ENCODE measurements at places on chromosomes 4 and X.

- no peak for DNase-seq
Measured at GRCh38 chrX:68511255-68511654, 12.4 kb downstream of the YIPF6 start.

GRCh38 chrX:23904096-23904495, 3.6 kb downstream of the APOO start:
- DNase-seq: no peak

- DNase-seq: no peak
Measured at GRCh38 chrX:32877592-32877991, 333.8 kb downstream of the DMD start.

GRCh38 chr4:48189731-48190130, 55.7 kb upstream of the TXK start:
- DNase-seq: no peak

DNA sequence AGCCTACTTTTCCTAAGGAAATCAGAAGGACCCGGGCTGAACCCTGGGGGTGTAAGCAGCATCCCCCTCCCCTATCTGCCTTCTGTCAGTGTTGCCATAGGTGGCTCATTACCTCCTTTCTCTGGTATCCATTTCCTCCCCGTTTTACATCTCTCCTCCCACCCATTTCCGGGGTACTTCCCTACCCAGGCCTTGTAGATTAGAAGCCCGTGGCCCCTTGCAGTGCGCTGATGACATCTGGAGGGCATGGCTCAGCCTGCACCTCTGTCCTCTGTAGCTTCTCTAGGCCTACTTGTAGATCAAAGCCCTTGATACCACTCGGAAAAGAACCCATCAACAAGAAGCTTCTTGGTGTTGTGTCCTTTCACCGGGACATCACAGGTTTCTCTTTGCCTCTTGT, 71.8 kb downstream of the NBDY start:
- DNase-seq: no peak

DNA sequence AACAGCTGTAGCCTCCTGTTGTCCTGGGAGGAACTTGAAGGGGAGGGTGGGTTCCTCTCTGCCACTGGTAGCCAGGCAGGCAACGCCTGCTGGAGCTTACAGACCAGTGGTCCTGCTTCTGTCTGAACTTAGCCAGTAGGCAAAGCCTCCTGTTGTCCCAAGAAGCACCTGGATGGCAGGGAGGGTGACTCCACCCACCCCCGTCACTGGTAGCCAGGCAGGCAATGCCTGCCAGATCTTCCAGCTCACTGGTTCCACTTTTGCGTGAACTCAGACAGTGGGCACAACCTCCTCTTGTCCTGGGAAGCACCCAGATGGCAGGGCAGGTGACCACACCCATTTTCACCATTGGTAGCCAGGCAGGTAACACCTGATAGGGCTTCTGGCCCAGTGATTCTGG, 203.5 kb upstream of the DIPK2B start:
- no peak for DNase-seq

DNA sequence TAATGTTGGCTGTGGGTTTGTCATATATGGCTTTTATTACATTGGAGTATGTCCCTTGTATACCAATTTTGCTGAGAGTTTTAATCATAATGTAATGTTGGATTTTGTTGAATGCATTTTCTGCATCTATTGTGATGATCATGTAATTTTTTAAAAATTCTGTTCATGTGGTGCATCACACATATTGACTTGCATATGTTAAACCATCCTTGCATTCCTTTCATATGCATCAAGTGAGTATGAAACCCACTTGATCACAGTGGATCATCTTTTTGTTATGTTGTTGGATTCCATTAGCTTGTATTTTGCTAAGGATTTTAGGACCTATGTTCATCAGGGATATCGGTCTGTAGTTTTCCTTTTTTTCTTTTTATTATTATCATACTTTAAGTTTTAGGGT, 12.1 kb downstream of the HEPH start:
- DNase-seq: no peak

DNA sequence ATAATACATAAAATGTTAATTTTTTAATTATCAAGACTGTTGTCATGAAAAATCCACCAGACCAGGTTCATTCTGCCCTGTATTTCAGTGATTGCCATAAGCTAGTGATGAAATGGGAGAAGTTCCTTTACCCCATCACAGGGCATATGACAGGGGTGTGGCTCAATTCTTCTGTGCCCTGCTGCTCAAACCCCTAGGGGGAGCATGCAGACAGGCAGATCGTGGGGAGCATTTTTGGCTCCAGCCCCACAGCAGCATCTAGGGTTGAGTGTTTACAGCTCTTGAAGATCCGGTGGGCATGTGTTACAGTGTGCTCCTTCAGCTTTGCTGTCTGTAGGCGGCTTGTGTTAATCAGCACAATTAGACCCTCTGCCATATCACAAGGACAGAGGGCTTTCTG, 700.7 kb downstream of the PCDH18 start:
- no peak for DNase-seq

DNA sequence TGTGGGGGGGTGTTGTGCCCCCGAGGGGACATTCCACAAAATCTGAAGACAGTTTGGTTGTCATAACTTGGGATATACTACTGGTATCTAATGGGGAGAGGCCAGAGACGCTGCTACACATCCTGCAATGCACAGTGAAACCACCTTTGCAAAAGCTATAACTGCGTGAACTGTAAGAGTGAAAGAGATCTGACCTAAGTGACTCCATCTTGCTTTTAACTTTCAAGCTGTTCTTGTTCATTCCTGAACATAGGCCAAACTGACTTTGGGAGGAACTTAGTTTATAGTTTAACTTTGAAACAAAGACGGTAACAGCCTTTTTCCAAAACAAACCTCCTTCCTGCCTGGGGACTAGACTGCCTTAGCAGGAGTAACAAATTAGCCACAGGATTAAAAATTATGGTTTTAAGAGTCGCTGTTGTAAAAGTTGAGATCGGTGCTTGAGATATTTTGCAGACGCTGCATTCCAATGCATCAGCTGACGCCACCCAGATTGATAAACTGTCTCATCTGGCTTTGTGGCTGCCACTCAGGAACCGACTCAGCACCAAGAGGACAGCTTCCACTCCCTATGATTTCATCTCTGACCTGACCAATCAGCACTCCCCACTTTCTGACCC, 70.9 kb downstream of the ATXN3L start:
- no peak for DNase-seq

GRCh38 chr4:140094438-140095420, 59.3 kb downstream of the MAML3 start:
- peak; percentile 55 for DNase-seq

- no peak for DNase-seq
Measured at GRCh38 chr4:140096483-140096861, 57.5 kb downstream of the MAML3 start.

DNA sequence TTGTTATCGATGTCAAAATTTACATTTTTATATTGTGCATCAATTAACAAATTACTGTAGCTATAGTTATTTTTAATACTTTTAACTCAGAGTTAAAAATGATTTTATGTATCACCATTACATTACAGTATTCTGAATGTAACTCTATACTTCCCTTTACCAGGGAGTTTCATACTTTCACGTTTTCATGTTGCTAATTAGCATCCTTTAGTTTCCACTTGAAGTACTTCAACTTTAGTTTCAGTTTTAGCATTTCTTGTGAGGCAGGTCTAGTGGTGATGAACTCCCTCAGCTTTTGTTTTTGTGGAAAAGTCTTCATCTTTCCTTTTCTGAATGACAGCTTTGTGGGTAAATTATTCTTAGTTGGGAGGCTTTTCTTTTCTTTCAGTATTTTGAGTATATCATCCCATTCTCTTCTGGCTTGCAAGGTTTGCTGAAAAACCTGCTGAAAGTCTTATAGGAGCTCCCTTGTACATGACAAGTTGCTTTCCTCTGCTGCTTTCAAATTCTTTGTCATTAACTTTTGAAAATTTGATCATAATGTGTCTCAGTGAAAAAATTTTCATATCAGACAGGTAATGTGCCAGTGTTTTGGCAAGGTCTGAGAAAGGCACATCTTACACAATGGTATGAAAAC, 9.8 kb upstream of the CISD2 start:
- no peak for DNase-seq

DNA sequence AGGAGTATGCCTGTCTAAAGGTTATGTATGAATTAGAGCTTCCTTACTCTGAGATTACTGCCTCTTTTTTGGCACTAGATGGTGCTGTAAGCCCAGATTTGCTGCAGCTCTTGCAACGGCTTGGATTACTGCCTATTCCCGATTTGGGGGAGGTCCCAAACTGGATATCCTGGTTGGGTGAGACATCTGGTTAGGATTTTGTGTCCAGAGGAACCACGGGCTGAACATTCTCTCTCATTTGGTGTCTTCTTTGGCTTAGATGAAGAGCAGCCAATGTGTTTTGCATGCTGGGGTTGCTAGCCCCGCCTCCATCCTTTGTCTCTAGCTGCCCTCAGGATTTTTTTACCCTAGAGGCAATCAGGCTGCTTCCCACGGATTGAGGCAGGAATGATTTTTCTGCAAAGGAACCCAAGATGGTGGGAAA, 31.9 kb downstream of the F8A1 start:
- DNase-seq: peak; percentile 1

- no peak for DNase-seq
Measured at GRCh38 chr4:138405934-138406567, 163.9 kb upstream of the SLC7A11 start.

DNA sequence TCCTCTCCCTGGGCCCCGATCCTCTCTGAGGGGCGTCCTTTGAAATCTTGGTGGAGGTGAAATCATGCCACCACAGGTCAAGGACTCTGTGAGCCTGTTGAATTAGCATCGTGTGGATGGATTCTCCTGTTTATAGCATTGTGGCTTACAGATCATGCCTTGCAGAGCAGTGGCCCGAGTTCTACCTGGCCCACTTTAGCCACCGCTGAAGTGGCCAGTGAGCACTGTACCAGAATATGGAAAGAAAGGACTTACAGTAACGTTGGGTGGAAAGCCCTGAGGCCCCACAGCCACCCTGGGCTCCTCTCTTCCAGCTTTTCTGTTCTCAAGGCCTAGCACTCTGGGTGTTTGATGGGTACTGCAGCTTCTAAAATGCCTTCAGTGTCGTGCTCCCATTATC, 35.3 kb downstream of the NPFFR2 start:
- no peak for DNase-seq

DNA sequence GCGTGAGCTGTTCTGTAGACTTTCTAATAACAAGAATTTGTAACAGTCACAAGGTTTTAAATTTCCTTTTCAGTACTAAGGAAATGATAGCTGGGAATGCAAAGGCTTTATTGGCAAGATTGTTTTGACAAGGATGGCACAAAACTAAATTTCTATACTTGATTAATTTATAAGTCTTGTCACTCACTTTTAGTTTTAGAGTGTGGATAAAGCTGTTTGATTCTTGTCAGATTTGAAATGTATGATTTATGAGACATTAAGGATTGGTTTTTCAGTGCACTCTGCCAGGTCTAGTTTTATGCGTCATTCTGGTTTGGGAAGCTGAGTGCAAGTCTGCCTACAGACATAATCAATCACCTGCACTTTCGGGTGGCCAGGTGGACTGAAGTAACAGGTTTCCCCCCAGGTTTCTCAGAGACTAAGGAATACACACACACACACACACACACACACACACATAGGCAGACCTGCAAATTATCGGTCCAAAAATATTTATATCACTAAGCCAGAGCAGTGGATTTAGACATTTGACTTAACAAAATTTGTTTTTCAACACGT, 9.3 kb downstream of the FHL1 start:
- no peak for DNase-seq

DNA sequence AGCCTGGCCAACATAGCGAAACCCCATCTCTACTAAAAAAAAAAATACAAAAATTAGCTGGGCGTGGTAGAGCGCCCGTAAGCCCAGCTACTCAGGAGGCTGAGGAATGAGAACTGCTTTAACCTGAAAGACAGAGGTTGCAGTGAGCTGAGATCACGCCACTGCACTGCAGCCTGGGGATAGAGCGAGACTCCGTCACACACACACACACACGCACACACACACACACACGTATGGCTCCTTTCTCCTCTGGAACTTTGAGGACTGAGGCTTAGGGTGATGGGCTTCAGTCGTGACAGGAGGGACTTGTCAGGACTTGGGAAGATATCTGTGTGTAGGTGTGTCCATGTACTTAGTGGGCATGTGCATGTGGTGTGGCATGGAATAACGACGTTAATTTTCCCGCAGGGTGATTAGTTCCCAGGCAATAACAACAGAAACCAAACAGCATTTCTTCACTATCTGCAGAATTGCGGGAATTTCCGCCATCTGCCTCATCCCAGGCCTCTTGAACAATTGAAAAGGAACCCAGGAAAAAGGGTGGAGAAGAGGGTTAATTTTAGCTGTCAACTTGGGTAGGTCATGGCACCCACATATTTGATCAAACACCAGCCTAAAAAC, 47.7 kb downstream of the RWDD4 start:
- DNase-seq: no peak

DNA sequence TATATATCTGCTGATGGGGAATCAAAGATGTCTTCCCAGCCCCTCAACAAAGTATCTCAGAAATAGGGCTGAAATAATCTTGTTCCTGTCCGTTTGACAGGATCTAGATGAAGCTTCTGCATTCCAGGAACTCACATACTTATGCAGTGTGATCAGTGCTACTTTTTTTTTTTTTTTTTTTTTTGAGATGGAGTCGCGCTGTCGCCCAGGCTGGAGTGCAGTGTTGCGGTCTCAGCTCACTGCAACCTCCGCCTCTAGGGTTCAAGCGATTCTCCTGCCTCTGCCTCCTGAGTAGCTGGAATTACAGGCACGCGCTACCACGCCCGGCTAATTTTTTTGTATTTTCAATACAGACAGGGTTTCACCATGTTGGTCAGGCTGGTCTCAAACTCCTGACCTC, 36.4 kb downstream of the DHX15 start:
- no peak for DNase-seq

GRCh38 chr4:185700048-185700447, 111.9 kb downstream of the SORBS2 start:
- no peak for DNase-seq

- DNase-seq: no peak
Measured at GRCh38 chr4:13612569-13612968, 15.0 kb downstream of the BOD1L1 start.

DNA sequence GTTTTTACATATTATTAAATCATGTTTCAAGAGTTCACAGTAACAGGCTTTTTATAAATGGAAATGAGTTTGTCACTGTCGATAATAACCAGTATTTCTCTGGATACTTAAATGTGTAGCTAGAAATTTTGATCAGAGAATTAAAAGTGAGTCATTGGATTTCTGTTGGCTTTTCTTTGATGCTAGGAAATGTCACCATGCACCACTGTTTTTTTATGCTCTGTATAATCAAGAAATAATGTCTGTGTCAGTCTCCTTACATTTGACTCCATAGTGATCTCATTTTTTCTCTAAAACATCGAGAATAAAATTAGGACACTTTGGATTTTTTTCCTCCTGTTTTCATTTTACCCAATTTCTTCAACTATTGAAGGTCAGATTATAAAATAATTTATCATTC, 234.2 kb downstream of the RAPGEF2 start:
- DNase-seq: no peak

- DNase-seq: no peak
Measured at GRCh38 chr4:77194366-77194765, 37.4 kb downstream of the CCNG2 start.

DNA sequence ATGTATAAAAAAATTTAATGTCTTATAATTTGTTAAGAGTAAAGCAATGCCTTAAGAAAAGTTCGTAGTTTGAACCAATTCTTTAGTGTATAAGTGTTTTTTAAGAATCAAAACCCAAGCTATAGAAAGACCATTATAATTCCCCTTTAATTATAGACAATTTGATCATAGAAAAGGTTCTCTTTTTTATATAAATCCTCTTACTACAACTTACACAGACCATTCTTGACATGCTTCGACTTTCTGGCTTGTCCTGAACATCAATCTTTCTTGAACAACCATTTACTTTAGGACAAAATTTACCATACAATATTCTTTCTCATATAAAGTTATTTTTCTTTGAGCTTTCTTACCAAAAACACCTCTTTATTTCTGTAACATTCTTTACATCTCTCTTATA, 330.5 kb upstream of the SPANXN1 start:
- DNase-seq: no peak
